Stimulated activated CD4-positive, alpha-beta T cell treated with anti-CD3 and anti-CD28 coated beads, Interleukin-15, amount 100 ng/mL, for 24 hours (primary cell): ENCODE measurements at places on chromosomes 6 and 20.

GRCh38 chr6:29826271-29826670 lies 1.4 kb upstream of the HLA-G start:
- DNase-seq = no peak

GRCh38 chr20:47032933-47033578 lies 138.4 kb downstream of the EYA2 start:
- no peak for DNase-seq

DNA sequence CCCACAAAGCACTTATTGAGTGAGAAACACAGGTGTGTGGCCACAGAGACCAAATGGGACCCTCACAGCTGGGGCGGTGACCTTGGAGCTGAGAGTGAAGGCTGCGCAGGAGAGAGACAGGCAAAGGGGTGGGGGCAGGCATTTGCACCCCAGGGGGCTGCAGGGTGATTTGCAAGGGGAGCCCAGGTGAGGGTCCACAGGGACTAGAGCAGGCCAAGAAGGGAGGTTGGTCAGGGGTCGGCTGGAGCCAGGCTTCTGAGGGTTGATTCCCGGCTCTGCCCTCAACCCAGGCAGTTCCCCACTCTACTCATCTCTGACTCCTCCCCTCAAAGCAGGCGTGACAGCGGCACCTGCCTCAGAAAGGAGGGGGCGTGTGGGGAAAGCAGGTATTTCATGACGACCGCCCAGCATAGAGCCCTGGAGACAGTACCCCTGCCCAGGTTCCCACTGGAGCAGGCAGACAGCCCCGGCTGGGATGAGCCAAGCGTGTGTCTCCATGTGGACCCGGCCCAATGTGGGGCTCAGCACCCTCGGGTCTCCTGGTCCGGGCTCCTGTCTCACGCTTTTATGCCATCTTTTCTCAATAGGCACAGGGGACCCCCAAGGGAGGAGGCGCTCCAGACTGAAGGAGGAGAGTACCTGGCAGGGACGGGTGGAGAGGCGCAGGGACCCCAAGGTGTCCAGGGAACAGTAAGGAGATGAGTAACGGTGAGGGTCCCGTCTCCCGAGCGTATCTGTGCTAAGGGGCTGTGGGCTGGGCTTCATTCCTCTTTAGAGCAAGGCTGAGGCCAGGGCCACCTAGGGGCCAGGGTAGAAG lies 3.1 kb upstream of the MRGBP start:
- DNase-seq = no peak

DNA sequence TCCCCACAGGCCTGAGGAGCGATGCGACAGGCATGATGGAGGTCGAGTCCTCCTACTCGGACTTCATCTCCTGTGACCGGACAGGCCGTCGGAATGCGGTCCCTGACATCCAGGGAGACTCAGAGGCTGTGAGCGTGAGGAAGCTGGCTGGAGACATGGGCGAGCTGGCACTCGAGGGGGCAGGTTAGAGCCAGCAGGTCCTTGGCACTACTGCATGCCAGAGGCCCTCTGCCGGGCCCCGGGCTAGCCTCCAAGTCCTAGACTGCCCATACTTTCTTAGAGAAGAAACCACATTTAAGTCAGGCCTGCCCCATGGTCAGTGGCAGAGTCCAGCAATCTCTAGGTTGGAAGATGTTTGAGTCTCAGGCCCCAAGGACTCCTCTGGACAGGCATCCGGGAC lies 32.1 kb downstream of the PKIG start:
- DNase-seq = no peak

DNA sequence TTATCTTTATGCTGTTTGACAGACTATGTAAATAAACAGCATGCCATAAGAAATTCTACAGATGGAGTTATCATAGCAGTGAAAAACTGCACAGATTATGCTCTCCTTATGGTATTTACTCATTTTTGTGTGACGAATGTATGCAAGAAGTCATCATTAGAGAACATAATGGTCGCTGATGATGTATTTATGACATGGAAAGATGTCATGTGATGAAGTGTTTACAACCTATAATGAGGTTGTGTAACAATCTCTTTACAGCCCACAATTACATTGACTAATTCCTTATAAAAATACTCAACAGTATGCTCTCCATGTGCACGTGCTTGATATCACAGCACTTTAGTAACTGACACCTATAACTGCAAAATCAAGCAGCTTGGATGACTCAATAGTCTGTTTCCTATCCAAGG lies 192.4 kb downstream of the BMP2 start:
- no peak for DNase-seq

GRCh38 chr6:15369838-15370237 lies 124.0 kb downstream of the JARID2 start:
- DNase-seq = no peak

- peak; percentile 80 for DNase-seq
Measured at GRCh38 chr6:36724514-36725390, 27.1 kb downstream of the RAB44 start.

DNA sequence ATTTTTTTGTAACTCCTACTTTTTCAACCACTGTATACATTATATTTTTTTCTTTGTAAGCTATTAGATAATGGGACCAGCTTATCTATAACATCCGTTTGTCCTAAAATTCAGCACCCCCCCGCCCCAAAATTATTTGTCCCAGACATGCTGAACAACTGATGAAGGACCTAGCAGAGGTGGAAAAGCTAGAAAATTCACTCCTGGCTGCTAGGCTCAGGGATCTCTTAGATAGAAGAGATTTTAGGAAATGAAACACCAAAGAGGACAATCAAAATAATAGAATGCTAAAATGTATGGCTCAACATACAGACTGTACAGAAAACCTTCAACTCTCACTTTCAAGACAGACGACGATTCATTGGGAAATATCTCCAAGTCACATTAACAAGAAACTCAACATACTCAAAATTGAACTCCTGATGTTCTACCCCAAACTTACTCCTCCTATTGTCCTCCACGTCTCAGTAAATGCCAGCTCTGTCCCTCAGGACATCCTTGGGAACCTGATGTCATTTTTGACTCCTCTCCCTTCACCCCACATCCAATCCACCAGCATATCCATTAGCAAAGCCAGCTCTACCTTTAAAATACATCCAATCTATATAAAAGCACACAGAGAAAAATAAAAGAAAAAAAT lies 4.7 kb downstream of the SOD2 start:
- no peak for DNase-seq

GRCh38 chr6:3324262-3324942 lies 65.7 kb downstream of the PSMG4 start:
- DNase-seq = peak; percentile 28

- no peak for DNase-seq
Measured at GRCh38 chr6:129753422-129753821, 43.4 kb upstream of the ARHGAP18 start.

GRCh38 chr6:166625356-166625755 lies 1.7 kb downstream of the RPS6KA2 start:
- no peak for DNase-seq

DNA sequence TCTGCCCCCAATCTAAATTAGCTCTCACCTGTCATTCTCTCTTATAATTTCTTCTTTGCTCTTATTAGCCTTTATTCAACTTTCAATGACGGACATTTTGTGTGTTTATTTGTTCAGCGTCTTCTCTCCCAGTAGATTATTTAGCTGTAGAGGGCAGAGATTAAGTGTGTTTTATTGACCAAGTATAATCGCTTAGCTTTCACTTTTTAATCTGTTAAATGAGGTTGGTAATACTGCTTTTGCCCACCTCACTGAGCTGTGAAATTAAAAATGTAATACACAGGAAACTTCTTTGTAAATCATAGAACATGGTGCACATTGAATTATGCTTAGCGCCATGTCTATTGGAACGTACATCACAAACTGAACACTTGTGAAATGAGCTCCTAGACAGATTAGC lies 3.5 kb upstream of the CCN6 start:
- DNase-seq = no peak

GRCh38 chr6:105058316-105058715 lies 101.4 kb downstream of the LIN28B start:
- DNase-seq = no peak

DNA sequence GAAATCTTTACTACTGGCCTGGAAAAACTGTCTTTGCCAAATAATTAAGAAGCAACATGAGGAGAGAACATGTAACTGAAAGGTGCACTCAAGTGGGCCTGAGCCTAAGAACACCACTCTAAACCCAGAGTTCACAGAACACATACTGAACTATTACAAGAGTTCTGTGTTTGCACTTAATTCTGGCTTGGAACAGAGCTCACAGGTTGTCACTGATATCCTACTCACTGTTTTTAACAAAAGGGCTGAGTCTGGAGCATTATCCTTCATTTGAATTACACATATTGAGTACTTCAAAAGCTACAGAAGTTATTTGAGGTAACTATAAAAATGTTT lies 164.7 kb downstream of the OGFRL1 start:
- no peak for DNase-seq

DNA sequence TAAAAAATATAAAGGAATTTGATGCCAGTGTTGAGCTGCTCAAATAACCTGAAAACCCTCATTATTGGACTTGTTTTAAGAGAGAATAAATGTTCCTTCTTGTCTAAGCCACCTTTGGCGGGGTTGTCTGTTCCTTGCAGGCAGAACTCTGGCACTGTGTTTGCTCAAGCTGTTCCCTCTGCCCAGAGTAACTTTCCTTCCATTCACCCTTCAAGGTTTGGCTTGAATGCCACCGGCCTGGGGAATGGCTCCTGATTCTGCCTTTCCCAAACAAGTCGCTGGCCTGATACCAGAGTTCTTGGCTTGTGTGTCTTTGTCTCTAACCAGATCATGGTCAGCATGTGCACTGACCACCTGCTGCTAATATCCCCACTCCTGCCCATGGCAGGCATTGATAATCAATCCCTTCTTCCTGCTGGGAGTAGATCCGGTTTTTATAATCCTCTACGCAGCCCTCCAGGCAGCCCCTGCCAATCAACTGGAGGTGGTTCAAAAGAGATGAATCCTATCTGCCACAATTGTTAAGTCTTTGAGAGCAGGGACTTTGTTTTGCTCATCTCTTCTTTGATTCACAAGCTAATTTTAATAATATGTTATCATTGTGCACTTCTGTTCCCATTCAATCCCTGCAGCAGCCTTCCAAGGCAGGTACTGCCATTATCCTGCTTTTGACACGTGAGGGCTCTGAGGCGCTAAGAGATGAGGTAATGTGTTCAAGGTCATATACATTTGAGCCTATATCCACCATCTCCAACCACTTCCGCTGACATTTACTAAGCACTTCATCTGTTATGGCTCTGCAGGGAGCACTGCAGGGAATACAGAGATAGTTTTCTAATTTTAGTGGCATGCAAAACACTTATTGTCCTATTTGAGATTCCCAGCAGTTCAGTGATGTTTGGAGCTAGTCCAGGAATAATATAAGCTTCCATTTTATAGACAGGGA lies 3.1 kb upstream of the CCM2L start:
- DNase-seq = no peak

GRCh38 chr6:116060572-116061283 lies at the start of gene FRK:
Gene FRK, minus strand, starts transcription at chr6:116060891. Its CDS starts 580 bp downstream, at chr6:116060311.
- DNase-seq = no peak
